Psoas muscle (tissue), 8 donors: ENCODE measurements at places on chromosomes 7 and 10. TPM values are rescaled to one million over a fixed set of nuclear protein-coding genes. Genes with fewer than 3 reads are reported as not detected.
A peak's percentile ranks its signal among the peaks of the same experiment; 100 is the strongest.

Gene KIF5B
- total RNA-seq, result 87.7 TPM

Gene CPA2
- not detected for total RNA-seq

Gene C10orf143
- total RNA-seq, result 4.1 TPM

Gene LRRC17
- total RNA-seq, result 0.34 TPM

GRCh38 chr7:77352665-77353406, 63.3 kb downstream of the GSAP start:
- H3K27me3 ChIP-seq, result no peaks in the 10 kb centered on the region
- DNase-seq, result no peak
- H3K36me3 ChIP-seq, result peaks cover 33% of the 10 kb centered on the region
- no peak overlapping the region for H3K27ac ChIP-seq
- peaks cover 6% of the 10 kb centered on the region for H3K4me1 ChIP-seq

- H3K27ac ChIP-seq, result no peak overlapping the region
- H3K36me3 ChIP-seq, result no peaks in the 10 kb centered on the region
- H3K4me1 ChIP-seq, result no peaks in the 10 kb centered on the region
- no peaks in the 10 kb centered on the region for H3K27me3 ChIP-seq
- H3K4me3 ChIP-seq, result no peak overlapping the region
Observed at GRCh38 chr7:136058546-136058945, 81.4 kb upstream of the MTPN start.

GRCh38 chr7:2984091-2984490, 59.6 kb downstream of the CARD11 start:
- no peaks in the 10 kb centered on the region for H3K4me1 ChIP-seq
- no peak for DNase-seq
- H3K27ac ChIP-seq, result no peak overlapping the region

GRCh38 chr10:71863203-71863602, 12.2 kb upstream of the PSAP start:
- H3K27me3 ChIP-seq, result no peaks in the 10 kb centered on the region
- no peak overlapping the region for H3K4me3 ChIP-seq
- H3K27ac ChIP-seq, result peak overlapping the region; percentile 98
- H3K4me1 ChIP-seq, result peaks cover 52% of the 10 kb centered on the region

- peak; percentile 87 for DNase-seq
- H3K4me1 ChIP-seq, result peaks cover 79% of the 10 kb centered on the region
- H3K27ac ChIP-seq, result peak overlapping the region; percentile 80
- H3K27me3 ChIP-seq, result no peaks in the 10 kb centered on the region
Observed at GRCh38 chr10:125093199-125093973, 67.0 kb downstream of the CTBP2 start.

DNA sequence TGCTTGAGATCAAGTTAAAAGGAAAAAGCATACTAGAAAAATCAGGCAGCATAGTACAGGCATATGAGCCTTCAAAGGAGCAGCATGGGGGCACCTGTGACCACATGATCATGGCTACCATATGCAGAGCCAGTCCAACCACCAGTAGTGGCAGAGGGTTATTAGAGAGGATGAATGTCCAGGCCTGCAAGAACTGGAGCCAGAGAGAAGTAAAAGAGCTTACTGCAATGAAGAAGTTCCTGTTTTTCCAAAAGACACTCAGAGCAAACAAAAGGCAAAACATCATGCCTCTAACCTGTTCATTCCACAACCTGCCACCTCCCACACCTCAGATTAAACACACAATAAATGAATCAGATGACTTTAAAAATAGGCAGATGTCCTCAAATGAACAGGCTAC, 99.6 kb upstream of the NAMPT start:
- H3K36me3 ChIP-seq, result no peaks in the 10 kb centered on the region
- DNase-seq, result no peak
- H3K27ac ChIP-seq, result no peak overlapping the region
- H3K4me3 ChIP-seq, result no peak overlapping the region
- H3K4me1 ChIP-seq, result no peaks in the 10 kb centered on the region

- H3K36me3 ChIP-seq, result no peaks in the 10 kb centered on the region
- no peak overlapping the region for H3K27ac ChIP-seq
- no peak for DNase-seq
- H3K27me3 ChIP-seq, result no peaks in the 10 kb centered on the region
Observed at GRCh38 chr7:102089175-102090098, 197.2 kb upstream of the SH2B2 start.

DNA sequence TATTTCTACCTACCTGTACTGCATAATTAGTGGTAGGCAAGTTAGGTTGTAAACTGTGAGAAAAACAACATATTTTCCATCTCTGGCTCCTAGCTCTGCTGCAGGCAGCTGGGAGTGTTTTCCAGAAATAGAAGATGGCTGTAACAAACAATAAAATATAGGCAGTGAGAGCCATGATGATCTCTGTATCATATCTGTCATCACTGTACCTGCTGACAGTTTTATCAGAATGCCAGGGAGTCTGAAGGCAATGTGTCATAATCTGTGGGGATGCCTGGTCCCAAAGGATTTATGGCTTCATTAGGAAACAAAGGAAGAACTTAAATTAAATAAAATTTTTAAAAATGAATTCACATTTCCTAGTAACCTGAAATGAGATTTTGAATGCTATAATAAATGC, 160.9 kb upstream of the SMIM30 start:
- H3K27me3 ChIP-seq, result no peaks in the 10 kb centered on the region
- H3K4me3 ChIP-seq, result no peak overlapping the region
- peaks cover 6% of the 10 kb centered on the region for H3K4me1 ChIP-seq
- DNase-seq, result no peak
- no peak overlapping the region for H3K27ac ChIP-seq

DNA sequence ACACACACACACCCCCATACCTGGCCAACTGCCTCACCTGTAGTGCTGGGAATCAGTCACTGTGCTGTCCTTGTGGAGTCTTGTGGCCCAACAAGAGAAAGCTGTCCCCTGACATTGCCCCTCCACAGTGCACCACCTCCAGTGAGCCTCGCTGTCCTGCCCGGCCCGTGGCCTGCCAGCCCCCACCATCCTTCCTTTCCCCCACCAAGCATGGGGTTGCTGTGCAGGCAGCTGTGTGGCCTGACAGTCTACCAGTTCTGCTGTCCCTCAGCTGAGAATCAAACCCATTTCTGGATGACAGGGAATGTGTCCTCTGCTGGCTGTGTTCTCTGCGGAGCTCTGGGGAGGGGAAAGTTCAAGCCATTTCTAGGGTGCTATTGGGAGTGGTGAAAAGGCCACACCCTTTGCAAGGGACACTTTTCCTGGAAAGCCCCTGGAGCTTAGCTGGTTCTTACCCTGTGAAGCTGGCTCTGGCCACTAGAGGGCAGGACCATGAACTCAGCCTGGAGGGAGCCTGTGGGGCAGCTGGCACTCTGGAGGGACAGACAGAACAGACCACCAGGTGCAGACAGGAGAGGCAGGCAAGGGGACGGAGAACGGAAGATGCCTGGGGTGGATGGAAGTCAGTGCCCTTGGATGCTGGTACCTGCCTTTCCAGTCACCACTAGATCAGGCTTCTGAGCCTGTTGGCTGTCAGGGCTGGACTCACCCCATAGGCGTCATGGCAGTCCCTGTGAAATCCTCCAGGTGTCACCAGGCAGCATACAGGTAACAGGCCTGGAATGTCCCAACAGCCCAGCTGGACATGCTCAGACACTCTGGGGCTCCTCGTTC, 10.5 kb upstream of the MTPAP start:
- H3K4me1 ChIP-seq, result no peaks in the 10 kb centered on the region
- no peaks in the 10 kb centered on the region for H3K27me3 ChIP-seq
- no peaks in the 10 kb centered on the region for H3K36me3 ChIP-seq

DNA sequence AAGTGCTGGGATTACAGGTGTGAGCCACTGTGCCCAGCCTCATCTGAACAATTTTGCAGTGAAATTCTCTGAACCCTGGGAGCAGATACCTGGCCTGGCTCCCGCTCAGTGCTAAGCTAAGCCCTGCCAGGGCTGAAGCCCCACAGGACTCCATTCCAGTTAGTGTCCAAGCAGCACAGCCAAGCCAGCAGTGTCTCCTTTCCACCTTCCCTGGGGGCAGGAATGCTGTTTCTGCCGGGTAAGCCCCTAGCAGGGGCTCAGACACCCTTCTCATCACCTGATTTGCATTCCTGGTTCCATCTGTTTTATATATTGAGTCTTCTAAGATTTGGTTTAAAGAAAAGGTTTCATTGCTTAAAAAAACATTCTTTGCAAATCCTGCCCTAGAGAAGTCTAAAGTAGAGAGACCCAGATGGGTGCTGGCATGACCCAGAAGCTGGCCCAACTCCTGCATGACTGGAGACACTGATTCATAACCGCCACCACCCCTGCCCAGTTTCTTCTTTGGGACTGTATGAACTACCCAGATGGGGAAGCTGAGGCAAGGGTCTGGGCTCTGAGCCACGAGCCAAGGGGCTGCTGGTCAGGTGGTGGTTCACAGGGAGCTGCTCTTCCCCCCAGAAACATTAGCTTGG, 14.0 kb downstream of the SLC13A4 start:
- no peak overlapping the region for H3K4me3 ChIP-seq
- no peaks in the 10 kb centered on the region for H3K27me3 ChIP-seq
- no peak for DNase-seq
- no peak overlapping the region for H3K27ac ChIP-seq
